Bronchial smooth muscle cell (primary cell): ENCODE measurements at places on chromosomes 3 and 15. TPM values are rescaled to one million over a fixed set of nuclear protein-coding genes. Genes with fewer than 3 reads are reported as not detected.

STRA6 gene
- total RNA-seq, result 0.34 and 0.79 TPM in 2 replicates

OTOL1 gene
- not detected in 2 replicates for total RNA-seq

TBC1D21 gene
- total RNA-seq, result not detected in 2 replicates

RNU6-1 gene
- not detected in 2 replicates for total RNA-seq
